Fibroblast of lung (primary cell): ENCODE measurements at places on chromosomes 1 and 21.
A peak's percentile ranks its signal among the peaks of the same experiment; 100 is the strongest.

- no peaks in the 10 kb centered on the region for H3K27me3 ChIP-seq
- peak overlapping the region; percentile 66 for H3K27ac ChIP-seq
- H3K36me3 ChIP-seq: peaks cover 2% of the 10 kb centered on the region
- no peak overlapping the region for H3K4me3 ChIP-seq
- no peak for DNase-seq
- peaks cover 18% of the 10 kb centered on the region for H3K4me1 ChIP-seq
Observed at GRCh38 chr1:26706315-26706714, 10.5 kb downstream of the ARID1A start.

DNA sequence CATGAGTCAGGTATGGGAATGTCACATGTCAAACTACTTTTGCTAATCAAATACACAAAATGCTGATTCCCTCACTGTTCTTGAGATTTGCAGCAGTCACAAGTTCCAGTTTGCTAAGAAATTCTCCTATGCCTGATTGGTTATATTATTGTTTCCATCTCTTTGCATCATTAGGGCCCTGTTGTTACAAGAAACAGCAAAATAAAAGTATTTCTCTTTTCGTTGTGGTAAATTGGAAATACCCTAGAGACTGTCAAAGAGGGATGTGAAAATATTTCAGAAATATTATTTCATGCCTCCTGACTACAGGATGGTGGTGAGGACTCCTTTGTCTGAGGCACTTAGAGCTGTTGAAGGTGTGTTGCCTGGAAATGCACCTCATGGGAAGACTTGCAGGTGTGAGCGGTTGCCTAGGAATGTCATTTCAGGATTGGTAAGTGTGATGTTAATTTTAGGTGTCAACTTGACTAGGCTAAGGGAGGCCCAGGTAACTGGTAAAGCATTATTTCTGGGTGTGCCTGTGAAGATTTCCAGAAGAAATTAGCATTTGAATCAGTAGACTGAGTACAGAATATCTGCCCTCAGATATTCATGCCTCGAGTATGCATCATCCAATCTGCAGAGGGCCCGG is 117.4 kb downstream of the ROR1 start:
- no peaks in the 10 kb centered on the region for H3K27me3 ChIP-seq
- H3K4me1 ChIP-seq: peaks cover 2% of the 10 kb centered on the region
- no peak for DNase-seq
- no peak overlapping the region for H3K4me3 ChIP-seq

DNA sequence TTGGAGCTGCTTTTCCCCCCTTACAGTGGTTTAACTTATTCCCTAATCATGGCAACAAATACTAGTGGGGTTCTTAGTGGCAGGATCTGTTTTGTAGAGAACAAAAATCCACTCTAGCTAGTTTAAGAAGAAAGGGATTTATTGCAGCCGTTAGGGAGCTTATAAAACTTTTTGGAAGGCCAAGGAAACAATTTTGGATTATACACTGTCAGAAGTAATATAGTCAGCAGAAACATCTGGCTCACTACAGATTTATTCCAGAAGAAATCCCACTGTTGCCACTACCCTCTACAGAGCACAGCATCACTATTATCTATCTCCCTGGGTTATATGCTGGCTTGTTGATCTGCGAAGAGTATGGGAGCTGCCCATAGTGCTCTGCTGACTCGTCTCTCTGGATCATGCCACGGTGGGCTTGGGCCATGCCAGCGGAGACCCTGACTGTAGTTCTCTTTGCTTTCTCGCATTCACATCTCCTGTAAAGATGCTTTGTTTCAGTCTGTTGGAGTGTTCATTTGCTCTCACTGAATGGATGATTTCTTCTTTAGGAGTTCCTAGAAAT is 107.5 kb downstream of the ODF2L start:
- no peak overlapping the region for H3K27ac ChIP-seq
- H3K4me3 ChIP-seq: no peak overlapping the region

GRCh38 chr1:10686404-10687040 is 109.9 kb downstream of the CASZ1 start:
- no peaks in the 10 kb centered on the region for H3K36me3 ChIP-seq
- H3K4me3 ChIP-seq: no peak overlapping the region
- H3K27ac ChIP-seq: no peak overlapping the region
- no peaks in the 10 kb centered on the region for H3K4me1 ChIP-seq
- no peak for DNase-seq
- H3K27me3 ChIP-seq: no peaks in the 10 kb centered on the region

DNA sequence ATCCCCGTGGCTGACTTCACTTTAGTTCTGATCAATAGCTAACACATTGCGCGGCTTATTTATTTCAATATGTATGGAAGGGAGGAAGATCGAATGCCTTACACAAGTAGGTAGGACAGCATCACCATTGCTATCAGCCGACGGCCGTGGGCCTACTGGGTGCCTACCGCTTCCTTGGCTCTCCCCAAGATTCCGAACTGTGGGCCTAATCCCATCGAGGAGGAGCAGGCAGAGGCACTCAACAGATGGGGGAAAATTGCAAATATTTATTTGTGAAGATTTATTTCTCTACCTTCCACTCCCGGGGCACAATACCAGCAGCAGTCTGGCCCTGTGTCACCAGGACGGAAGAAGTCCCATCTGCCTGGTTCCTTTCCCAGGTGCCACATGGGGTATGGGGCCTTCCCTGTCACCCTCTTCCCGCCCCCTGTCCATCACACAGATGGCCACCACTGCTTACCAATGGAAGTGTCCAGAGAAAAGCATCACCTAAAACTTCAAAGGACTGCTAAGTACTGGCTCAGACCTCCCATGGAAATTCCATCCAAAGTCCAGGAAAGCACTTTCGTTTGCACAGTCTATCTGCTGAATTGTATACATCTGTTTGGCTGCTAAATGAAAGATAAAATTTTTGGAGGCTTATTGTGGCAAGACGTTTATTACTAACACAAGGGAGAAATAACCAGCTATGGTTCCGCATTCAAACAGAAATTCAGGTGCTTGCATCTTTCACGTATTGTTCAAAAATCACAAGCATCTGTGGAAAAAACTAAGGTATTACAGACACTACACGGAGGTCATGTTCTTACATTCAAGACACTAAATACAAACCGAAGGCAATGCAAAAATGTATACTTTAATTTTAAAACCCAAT is 11.8 kb downstream of the AGT start:
- no peaks in the 10 kb centered on the region for H3K4me1 ChIP-seq
- no peak for DNase-seq
- H3K36me3 ChIP-seq: no peaks in the 10 kb centered on the region
- no peak overlapping the region for H3K4me3 ChIP-seq
- H3K27me3 ChIP-seq: no peaks in the 10 kb centered on the region
- no peak overlapping the region for H3K27ac ChIP-seq

- no peak overlapping the region for H3K27ac ChIP-seq
- H3K36me3 ChIP-seq: no peaks in the 10 kb centered on the region
- H3K4me1 ChIP-seq: no peaks in the 10 kb centered on the region
- no peaks in the 10 kb centered on the region for H3K27me3 ChIP-seq
- no peak for DNase-seq
Observed at GRCh38 chr1:207486198-207486597, 9.8 kb upstream of the CR1 start.

DNA sequence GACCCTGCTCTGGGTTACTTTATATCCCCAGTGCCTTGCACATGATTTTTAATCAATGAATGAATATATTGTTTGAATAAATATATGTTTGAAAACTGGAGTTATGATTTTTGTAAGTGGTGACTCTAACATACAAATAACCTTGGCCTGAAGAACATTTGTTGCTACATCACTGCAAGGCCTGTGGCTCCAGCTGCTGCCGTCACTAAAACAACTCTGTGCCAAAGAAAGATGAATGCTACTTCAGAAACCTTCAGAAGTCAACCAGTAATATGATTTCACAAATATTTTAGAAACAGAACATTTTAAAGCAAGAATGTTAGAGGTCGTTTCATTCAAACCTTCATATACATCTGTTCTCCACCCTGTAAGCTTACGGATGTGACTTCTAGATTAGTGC is 60.6 kb upstream of the SEC16B start:
- no peak for DNase-seq
- no peaks in the 10 kb centered on the region for H3K4me1 ChIP-seq
- H3K27me3 ChIP-seq: no peaks in the 10 kb centered on the region
- H3K4me3 ChIP-seq: no peak overlapping the region

- H3K27ac ChIP-seq: no peak overlapping the region
- H3K4me3 ChIP-seq: no peak overlapping the region
- no peaks in the 10 kb centered on the region for H3K4me1 ChIP-seq
- H3K36me3 ChIP-seq: no peaks in the 10 kb centered on the region
- no peak for DNase-seq
- H3K27me3 ChIP-seq: no peaks in the 10 kb centered on the region
Observed at GRCh38 chr1:229088711-229089110, 182.2 kb upstream of the RAB4A start.

GRCh38 chr1:54474310-54475251 is 68.4 kb upstream of the SSBP3 start:
- H3K4me3 ChIP-seq: no peak overlapping the region
- H3K27me3 ChIP-seq: peaks cover 41% of the 10 kb centered on the region
- no peak for DNase-seq
- H3K36me3 ChIP-seq: no peaks in the 10 kb centered on the region
- H3K4me1 ChIP-seq: no peaks in the 10 kb centered on the region

DNA sequence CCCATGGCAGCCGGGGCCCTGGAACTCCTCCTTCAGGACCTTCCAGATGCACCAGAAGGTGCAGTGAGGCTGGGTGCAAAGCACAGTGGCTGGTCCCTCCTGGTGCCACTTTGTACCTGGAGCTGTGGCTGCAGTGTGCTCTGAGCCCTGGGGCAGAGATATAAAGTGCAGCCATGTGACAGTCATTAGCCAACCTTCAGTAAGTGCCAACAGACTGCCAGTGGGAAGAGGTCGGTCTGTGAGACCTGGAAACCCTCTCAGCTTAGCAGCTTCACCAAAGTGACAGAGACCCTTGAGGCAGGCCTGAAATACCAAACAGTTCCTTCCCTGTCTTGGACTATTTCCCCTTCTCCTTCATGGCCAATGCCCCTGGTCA is 26.7 kb upstream of the NGF start:
- H3K36me3 ChIP-seq: no peaks in the 10 kb centered on the region
- H3K4me3 ChIP-seq: no peak overlapping the region
- no peaks in the 10 kb centered on the region for H3K27me3 ChIP-seq
- no peak for DNase-seq
- H3K4me1 ChIP-seq: peaks cover 3% of the 10 kb centered on the region

DNA sequence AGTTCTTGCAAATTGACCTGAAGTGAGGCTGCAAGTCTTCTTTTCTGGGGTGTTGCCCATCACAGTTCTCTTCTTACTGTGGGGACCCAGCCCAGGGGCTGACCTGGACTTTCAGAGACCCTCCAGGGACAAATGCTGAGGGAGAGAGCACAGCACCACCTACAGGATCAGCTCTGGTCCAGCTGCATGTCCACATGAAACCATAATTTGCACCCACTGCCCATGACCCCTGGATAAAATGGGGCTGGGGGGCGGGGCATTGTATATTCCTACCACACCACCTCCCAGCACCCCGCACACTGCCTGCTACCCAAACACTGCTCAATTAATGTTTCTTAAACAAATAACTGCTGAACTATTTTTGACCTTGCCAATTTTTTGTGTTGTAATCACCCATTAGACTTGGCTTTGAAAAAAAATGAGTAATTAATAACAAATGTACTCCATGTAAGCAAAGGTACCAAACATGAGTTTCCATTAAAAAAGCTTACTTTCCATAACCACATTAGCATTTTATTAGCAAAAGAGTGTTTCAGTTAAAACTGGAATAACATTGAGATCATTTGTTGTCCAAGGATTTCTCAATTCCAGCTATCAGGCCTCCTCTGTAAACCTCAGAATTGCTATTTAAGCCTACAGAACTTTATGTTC is 168.0 kb upstream of the RAB4A start:
- no peaks in the 10 kb centered on the region for H3K4me1 ChIP-seq
- H3K4me3 ChIP-seq: no peak overlapping the region
- H3K27ac ChIP-seq: no peak overlapping the region
- no peaks in the 10 kb centered on the region for H3K27me3 ChIP-seq
- DNase-seq: no peak

- no peaks in the 10 kb centered on the region for H3K36me3 ChIP-seq
- no peak overlapping the region for H3K27ac ChIP-seq
- peaks cover 11% of the 10 kb centered on the region for H3K27me3 ChIP-seq
- H3K4me3 ChIP-seq: no peak overlapping the region
- no peaks in the 10 kb centered on the region for H3K4me1 ChIP-seq
Observed at GRCh38 chr1:24173638-24174575, 13.2 kb downstream of the IFNLR1 start.

DNA sequence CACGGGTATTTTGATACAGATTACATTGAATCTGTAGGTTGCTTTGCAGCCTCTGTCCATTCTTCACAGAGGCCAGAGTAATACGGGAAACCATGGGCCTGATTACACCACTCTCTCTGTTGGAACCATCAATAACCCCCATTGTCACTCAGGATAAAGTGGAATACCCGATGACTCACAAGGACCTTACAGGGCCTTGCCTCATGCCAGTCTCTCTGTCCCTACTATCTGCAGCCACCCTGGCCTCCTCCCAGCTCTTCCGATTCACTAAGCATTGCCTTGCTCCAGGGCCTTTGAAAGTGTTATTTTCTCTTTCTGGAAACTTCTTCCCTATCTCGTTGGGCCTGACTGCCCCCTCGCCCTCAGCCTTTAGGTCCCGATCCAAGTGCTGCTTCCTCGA is 61.7 kb downstream of the HMGB4 start:
- H3K36me3 ChIP-seq: no peaks in the 10 kb centered on the region
- no peak overlapping the region for H3K27ac ChIP-seq
- peaks cover 4% of the 10 kb centered on the region for H3K4me1 ChIP-seq
- no peaks in the 10 kb centered on the region for H3K27me3 ChIP-seq

GRCh38 chr1:25123551-25123950 is 108.8 kb downstream of the SYF2 start:
- H3K4me1 ChIP-seq: no peaks in the 10 kb centered on the region
- H3K36me3 ChIP-seq: no peaks in the 10 kb centered on the region
- H3K27me3 ChIP-seq: no peaks in the 10 kb centered on the region
- DNase-seq: peak; percentile 23
